ENCODE measurements at places on chromosomes 16 and 17. TPM values are rescaled to one million over a fixed set of nuclear protein-coding genes. Genes with fewer than 3 reads are reported as not detected.

SLC38A8 gene
- not detected for polyA plus RNA-seq

IRX5 gene
- polyA plus RNA-seq = not detected

ANKFY1 gene
- polyA plus RNA-seq = 8.2 TPM

KCTD2 gene
- polyA plus RNA-seq = 6.0 TPM

CHTF18 gene
- polyA plus RNA-seq = not detected

ASPSCR1 gene
- 31.3 TPM for polyA plus RNA-seq

DNA sequence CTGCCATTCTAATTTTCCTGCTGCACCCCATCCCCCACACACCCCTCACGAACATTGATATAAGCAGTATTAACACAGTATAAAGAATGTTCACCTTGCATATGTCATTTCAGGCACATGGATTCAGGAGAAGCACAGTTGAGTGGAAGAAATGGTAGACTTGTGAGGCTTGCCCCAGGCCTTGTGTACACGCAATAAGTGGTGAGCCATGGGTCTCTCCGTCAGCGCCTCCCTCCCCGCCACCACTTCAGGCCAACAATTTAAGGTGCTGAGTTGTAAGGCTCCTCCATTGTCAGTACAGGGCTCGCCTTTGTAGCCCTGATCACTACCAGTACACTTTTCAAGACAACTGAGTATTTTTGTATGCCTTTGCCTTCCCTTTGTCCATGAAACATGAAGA lies 12.2 kb upstream of the CLEC18C start:
- peaks cover 7% of the 10 kb centered on the region for H3K36me3 ChIP-seq
- DNase-seq = no peak
- no peaks in the 10 kb centered on the region for H3K27me3 ChIP-seq
- H3K4me1 ChIP-seq = peaks cover 3% of the 10 kb centered on the region
- H3K4me3 ChIP-seq = no peak overlapping the region
- peak overlapping the region; percentile 43 for H3K27ac ChIP-seq

GRCh38 chr17:77875881-77876509 lies 82.5 kb upstream of the TNRC6C start:
- peaks cover 95% of the 10 kb centered on the region for H3K4me1 ChIP-seq
- H3K27me3 ChIP-seq = peaks cover 9% of the 10 kb centered on the region
- no peak for DNase-seq

DNA sequence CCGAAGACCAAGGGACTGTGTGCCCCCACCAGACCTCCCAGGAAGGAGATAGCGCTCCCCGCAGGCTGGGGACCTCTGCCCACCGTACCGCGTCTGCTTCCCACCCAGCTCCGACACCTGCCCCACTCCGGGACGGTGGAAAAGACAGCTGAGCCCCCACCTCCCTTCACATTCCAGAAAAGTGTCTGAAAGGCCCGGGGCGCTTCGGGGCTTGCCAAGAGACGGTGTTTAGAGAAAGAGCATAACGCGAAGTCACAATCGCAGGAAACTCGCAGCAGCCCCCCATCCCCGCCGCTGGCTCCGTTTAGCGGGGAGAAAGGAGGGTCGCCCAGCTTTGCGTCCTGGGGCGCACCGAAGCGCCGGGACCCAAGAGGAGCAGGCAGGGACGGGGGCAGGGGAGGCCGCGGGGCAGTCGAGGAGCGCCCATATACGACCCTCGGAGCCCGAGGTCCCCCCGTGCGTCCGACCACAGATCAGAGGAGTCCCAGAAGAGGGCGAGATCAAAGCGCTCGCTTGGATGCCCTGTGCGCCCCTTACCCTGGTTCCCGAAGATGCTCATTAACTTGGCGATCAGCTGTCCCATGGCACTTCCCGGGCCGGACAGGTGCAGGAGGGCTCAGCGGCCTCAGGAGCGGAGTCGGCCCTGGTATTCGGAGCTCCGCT lies 652 bp downstream of the ARL5C start:
- H3K27me3 ChIP-seq = peaks cover 7% of the 10 kb centered on the region
- no peaks in the 10 kb centered on the region for H3K36me3 ChIP-seq
- peak overlapping the region; percentile 43 for H3K27ac ChIP-seq
- H3K4me1 ChIP-seq = peaks cover 42% of the 10 kb centered on the region
- DNase-seq = no peak
